Peyer's patch (tissue), 4 donors: ENCODE measurements at places on chromosomes 12 and 14.
A peak's percentile ranks its signal among the peaks of the same experiment; 100 is the strongest.

- DNase-seq: peak; percentile 65
- H3K36me3 ChIP-seq: no peaks in the 10 kb centered on the region
Observed at GRCh38 chr14:75831455-75831854, 150.3 kb downstream of the TGFB3 start.

- H3K27me3 ChIP-seq: no peaks in the 10 kb centered on the region
- no peaks in the 10 kb centered on the region for H3K36me3 ChIP-seq
- H3K4me3 ChIP-seq: no peak overlapping the region
- no peaks in the 10 kb centered on the region for H3K4me1 ChIP-seq
- no peak for DNase-seq
Observed at GRCh38 chr12:30923057-30923456, 3.5 kb upstream of the TSPAN11 start.

GRCh38 chr12:79725987-79726386, 35.2 kb upstream of the PAWR start:
- H3K27ac ChIP-seq: no peak overlapping the region
- no peaks in the 10 kb centered on the region for H3K36me3 ChIP-seq
- no peak overlapping the region for H3K4me3 ChIP-seq
- DNase-seq: no peak
- no peaks in the 10 kb centered on the region for H3K27me3 ChIP-seq

DNA sequence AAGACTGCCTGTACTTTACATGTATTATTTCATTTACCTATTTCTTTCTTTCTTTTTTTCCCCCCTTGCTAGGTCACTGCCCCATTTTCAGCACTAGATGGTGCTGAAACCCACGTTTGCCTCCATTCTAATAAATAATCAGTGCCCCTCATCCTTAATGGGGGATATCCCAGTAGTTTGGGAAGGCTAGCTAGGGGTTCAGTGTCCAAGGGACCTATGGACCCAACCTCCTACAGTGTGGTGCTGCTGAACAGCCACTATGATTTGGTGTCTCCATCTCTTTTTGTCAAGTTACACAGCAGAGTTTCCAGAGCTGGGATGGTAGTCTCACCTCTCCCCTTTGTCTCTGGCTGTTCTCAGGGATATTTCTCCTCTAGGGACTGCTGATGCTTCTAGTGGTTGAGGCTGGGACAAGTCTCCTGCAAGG, 6.5 kb upstream of the HCFC2 start:
- no peak overlapping the region for H3K4me3 ChIP-seq
- DNase-seq: no peak
- H3K36me3 ChIP-seq: no peaks in the 10 kb centered on the region

DNA sequence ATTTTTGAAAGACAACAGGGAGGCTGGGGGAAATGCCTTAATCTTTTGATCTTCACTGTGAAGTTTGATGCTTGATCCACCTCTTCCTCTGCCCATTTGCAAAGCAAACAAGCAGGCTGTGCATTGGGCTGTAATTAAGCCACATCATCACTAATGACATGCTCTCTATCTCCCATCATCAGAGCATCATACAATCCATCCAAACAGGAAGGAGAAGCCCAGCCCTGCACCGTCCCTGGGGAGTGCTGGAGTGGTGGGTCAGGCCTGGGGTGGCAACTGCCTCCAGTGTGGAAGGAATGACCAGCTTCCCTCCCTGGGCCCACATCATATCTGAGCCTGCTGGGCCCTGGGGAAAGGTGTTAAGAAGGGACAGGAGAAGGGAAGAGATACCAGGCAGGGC, 6.9 kb upstream of the KRT74 start:
- H3K27me3 ChIP-seq: no peaks in the 10 kb centered on the region
- no peaks in the 10 kb centered on the region for H3K36me3 ChIP-seq
- no peak overlapping the region for H3K4me3 ChIP-seq

DNA sequence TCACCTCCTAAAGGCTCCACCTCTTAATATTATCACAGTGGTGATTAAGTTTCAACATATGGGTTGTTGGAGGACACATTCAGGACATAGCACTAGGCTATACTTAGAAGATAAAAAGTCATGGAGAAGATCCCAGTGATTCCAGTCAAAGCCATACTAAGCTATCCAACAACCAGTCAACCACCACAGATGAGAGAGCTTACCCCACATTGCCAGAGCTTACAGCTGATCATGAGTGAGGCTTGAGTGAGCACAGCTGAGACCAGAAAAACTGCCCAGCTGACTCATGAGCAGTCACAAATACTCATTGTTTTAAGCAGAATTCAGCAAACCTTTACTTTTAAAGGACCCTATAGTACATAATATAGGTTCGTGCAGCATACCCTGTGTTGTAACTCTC, 85.1 kb downstream of the DRAM1 start:
- no peaks in the 10 kb centered on the region for H3K36me3 ChIP-seq
- no peak overlapping the region for H3K4me3 ChIP-seq
- no peaks in the 10 kb centered on the region for H3K27me3 ChIP-seq
- H3K27ac ChIP-seq: no peak overlapping the region

DNA sequence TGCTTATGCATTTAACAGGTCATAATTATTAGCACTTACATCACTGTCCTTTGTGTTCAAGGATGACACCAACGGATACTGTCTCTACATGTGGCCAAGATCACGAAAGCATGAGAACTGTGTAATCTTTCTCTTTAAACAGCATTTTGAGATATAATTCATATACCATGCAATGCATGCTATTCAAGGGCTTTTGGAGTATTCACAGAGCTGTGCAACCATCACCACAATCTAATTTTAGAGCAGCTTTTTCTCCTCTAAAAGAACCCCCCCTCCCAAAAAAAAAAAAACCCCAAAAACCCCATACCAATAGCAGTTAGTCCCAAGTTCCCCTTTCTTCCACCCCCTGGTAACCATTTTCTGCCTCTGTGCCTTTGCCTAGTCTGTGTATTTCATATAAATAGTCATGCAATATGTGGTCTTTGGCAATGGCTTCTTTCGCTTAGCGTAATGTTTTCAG, 60.6 kb downstream of the SPRING1 start:
- no peak overlapping the region for H3K27ac ChIP-seq
- DNase-seq: no peak
- no peaks in the 10 kb centered on the region for H3K36me3 ChIP-seq
- no peak overlapping the region for H3K4me3 ChIP-seq

GRCh38 chr12:113010701-113011100, 32.4 kb downstream of the OAS2 start:
- H3K27me3 ChIP-seq: no peaks in the 10 kb centered on the region
- no peaks in the 10 kb centered on the region for H3K4me1 ChIP-seq
- no peak overlapping the region for H3K4me3 ChIP-seq
- H3K36me3 ChIP-seq: peaks cover 43% of the 10 kb centered on the region

GRCh38 chr14:100042286-100042685, 22.9 kb upstream of the EVL start:
- no peak overlapping the region for H3K4me3 ChIP-seq
- H3K36me3 ChIP-seq: no peaks in the 10 kb centered on the region
- no peak for DNase-seq
- no peak overlapping the region for H3K27ac ChIP-seq

GRCh38 chr12:9674226-9674590, 4.7 kb downstream of the CLEC2D start:
- no peaks in the 10 kb centered on the region for H3K27me3 ChIP-seq
- DNase-seq: peak; percentile 45
- peak overlapping the region; percentile 74 for H3K27ac ChIP-seq
- no peaks in the 10 kb centered on the region for H3K36me3 ChIP-seq
- no peaks in the 10 kb centered on the region for H3K4me1 ChIP-seq
- peak overlapping the region; percentile 13 for H3K4me3 ChIP-seq

DNA sequence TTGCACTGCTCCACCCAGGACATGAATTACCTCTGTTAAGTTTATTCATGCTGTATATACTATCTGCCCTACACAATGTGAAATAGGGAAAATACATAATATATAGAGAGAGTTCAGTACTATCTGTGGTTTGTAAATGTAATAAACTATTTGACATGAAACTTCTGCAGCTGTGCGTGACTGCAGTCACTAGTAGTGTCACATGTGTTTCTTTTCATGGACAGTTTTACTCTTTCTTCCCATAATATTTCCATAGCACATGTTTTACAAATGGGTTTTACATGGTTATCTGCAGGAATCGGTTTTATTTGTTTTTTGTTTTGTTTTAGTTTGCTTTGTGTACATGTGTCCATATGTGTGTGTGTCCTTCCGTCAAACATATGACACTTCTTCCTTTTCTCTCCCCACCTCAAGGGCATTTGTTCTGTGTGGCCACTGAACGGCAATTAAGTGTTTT, 1644.1 kb upstream of the FLRT2 start:
- no peaks in the 10 kb centered on the region for H3K27me3 ChIP-seq
- no peaks in the 10 kb centered on the region for H3K4me1 ChIP-seq
- H3K36me3 ChIP-seq: no peaks in the 10 kb centered on the region
- no peak for DNase-seq
- H3K27ac ChIP-seq: no peak overlapping the region

DNA sequence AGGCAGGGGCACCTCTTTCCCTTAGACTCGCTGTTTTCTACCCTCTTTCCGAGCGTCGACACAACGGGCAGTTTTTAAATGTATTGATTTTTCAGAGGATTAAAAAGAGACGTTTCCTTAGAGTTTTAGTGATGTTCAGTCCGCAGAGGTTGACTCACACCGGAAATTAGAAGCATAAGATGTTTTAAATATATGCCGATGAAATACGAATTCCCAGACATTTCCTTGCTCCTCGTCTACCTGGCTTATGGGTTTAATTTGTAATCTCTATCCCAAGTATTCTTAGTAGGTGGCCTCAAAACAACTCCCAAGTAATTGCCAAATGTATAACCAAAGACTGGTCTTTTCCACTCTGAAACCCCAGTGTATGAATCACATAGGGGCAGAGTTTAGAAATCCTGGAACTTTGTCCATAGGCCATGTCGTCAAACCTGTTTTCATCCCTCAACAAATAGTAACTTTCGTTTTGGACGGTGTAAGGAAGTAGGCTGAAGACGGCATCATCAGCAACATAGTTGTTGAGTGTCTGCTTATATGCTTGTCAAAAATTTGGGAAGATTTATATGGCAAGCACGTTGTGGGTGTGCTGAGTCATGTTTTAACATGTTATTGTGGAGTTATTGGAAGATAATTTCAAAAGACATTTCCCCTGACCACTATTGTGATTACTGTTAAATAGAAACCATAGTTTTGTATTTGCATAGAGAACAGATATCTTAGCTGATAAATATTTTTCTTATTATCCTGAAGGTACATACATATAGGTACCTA, 824 bp downstream of the TBK1 start:
- no peak for DNase-seq
- peak overlapping the region; percentile 95 for H3K27ac ChIP-seq
- peak overlapping the region; percentile 99 for H3K4me3 ChIP-seq

GRCh38 chr12:93884794-93885460, 207.8 kb downstream of the CRADD start:
- no peak for DNase-seq
- no peaks in the 10 kb centered on the region for H3K4me1 ChIP-seq
- no peaks in the 10 kb centered on the region for H3K27me3 ChIP-seq
- no peaks in the 10 kb centered on the region for H3K36me3 ChIP-seq

- H3K27ac ChIP-seq: no peak overlapping the region
- DNase-seq: no peak
- no peaks in the 10 kb centered on the region for H3K27me3 ChIP-seq
- no peaks in the 10 kb centered on the region for H3K36me3 ChIP-seq
- H3K4me1 ChIP-seq: no peaks in the 10 kb centered on the region
Observed at GRCh38 chr12:25566202-25566949, 13.3 kb upstream of the LMNTD1 start.

- no peaks in the 10 kb centered on the region for H3K36me3 ChIP-seq
- H3K4me3 ChIP-seq: peak overlapping the region; percentile 73
- H3K27me3 ChIP-seq: no peaks in the 10 kb centered on the region
- H3K27ac ChIP-seq: peak overlapping the region; percentile 87
Observed at GRCh38 chr12:103957865-103958388, 7.7 kb upstream of the TDG start.

DNA sequence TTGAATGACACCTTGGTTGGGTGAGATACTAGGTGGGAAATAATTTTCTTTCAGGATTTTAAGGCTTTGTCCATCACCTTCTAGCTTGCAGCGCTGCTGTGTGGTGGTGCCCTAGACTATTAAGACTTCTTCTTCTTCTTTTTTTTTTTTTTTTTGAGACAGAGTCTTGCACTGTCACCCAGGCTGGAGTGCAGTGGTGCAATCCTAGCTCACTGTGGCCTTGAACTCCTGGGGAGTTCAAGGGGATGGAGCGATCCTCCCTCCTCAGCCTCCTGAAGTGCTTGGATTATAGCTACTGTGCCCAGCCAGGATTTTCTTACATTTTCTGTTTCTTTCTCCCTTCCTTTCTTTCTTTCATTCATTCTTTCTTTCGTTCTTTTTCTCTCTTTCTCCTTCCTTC, 10.3 kb upstream of the MTA1 start:
- H3K27me3 ChIP-seq: peaks cover 8% of the 10 kb centered on the region
- H3K4me1 ChIP-seq: peaks cover 10% of the 10 kb centered on the region
- H3K4me3 ChIP-seq: no peak overlapping the region
- H3K36me3 ChIP-seq: no peaks in the 10 kb centered on the region
- no peak overlapping the region for H3K27ac ChIP-seq

- H3K27me3 ChIP-seq: no peaks in the 10 kb centered on the region
- no peak for DNase-seq
- H3K36me3 ChIP-seq: no peaks in the 10 kb centered on the region
Observed at GRCh38 chr12:103540319-103540718, 44.6 kb upstream of the C12orf42 start.

DNA sequence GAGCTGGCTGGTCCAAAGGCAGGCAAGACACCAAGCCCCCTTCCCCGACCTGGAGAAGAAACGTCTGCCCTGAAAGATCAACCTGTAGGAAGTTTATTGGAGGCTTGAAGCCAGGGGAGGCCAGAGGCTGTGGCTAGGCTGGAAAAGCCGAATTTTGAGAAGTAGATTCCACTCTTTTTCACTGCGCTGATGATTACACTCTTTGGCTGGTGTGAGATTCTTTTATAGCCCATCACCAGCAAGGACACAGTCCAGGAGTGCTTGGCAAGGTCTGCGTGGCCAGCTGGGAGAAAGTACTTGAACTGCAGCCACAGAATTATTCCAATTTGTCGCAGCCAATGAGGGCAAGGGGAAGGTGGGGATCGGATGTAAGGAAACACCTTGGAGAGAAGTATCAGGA, 45.0 kb downstream of the SYNE3 start:
- no peaks in the 10 kb centered on the region for H3K36me3 ChIP-seq
- H3K27me3 ChIP-seq: no peaks in the 10 kb centered on the region
- DNase-seq: no peak
- H3K4me1 ChIP-seq: no peaks in the 10 kb centered on the region
- H3K4me3 ChIP-seq: no peak overlapping the region
- H3K27ac ChIP-seq: no peak overlapping the region

DNA sequence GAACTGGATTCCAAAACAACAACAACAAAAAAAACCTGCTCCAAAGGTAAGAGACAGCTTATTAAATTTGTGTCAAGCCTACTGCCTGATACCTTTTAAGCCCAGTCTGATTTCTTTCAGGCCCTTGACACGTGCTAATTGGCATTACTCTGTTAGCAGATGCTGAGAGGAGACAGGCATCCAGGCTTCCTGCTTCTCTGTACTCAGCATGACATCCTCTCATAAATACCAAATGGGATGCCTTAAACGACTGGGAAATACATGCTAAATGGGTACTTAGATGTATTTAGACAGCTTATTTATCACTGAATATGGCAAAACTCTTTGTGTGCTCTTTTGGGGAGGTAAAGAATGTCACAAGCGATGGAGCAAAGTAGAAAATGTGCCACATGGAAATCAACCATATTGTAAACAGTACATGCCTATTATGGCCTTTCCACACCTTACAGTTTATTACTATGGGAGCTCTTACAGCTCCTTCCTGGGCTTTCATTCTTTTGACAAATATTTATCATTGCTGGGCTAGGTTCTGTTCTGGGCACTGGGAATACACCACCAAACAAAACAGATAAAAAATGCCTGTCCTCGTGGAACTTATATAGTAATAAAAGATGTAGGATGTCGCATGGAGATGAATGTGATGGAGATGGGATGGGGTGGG, 11.5 kb upstream of the PCED1B start:
- no peak overlapping the region for H3K4me3 ChIP-seq
- H3K27ac ChIP-seq: no peak overlapping the region
- H3K4me1 ChIP-seq: no peaks in the 10 kb centered on the region
- H3K27me3 ChIP-seq: no peaks in the 10 kb centered on the region
- no peak for DNase-seq
- no peaks in the 10 kb centered on the region for H3K36me3 ChIP-seq
